ENCODE measurements at places on chromosomes 1 and 21.
A peak's percentile ranks its signal among the peaks of the same experiment; 100 is the strongest.

GRCh38 chr1:24743404-24744211 is 1.6 kb upstream of the CLIC4 start:
- no peak for DNase-seq

DNA sequence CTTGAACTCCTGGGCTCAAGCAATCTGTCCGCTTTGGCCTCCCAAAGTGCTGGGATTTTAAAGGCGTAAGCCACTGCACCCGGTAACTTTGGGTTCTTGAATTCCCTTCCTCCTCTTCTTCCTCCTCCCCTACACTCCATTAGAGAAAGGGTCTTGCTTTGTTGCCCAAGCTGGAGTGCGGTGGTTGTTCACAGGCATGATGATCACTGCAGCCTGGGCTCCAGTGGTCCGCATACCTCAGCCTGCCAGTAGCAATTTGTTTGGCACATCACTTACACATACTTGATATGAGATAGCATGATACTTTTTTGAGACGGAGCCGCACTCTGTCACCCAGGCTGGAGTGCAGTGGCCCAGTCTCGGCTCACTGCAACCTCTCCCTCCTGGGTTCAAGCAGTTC is 2.2 kb downstream of the DEGS1 start:
- no peak for DNase-seq

DNA sequence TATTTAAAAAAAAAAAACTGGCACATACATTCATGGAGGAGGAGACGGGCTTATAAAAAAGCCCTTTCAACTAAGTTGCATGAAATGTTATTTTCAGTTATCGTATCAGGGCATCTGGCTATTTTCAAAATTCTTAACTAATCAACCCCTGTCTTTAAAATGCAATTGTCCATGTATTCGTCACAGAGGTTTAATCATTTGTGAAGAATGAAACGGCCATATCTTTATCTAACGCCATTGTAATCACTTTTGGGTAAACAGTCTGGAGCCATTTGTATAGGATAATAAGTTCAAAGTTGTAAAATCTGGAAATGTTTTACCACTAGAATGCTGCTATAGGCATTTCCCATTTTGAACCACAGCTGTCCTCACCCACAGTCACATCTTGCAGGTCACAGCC is 30.4 kb downstream of the SLC30A10 start:
- no peak for DNase-seq

- DNase-seq = peak; percentile 21
Measured at GRCh38 chr1:31715087-31715872, 11.5 kb upstream of the COL16A1 start.

DNA sequence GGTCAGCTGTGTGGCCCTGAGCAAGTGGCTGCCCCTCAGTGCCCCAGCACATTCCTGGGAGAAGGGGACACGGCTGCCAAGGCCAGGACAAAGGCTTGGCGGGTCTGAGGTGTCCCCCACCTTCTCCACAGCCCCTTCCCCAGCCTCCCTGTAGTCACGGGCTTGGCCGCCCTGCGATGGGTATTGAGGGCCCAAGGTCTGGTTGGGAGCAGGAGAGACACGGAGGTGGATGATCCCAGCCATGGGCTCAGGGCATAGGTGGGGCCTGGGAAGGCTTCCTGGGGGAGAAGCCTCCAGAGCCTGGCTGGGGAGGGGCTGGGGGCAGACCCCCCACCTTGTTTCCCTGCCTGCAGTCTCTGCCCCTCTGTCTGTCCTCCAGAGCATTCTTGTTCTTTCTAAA is 27.0 kb downstream of the TTC39A start:
- no peak for DNase-seq

- no peak for DNase-seq
Measured at GRCh38 chr1:11837767-11838348, 9.7 kb downstream of the NPPA start.

DNA sequence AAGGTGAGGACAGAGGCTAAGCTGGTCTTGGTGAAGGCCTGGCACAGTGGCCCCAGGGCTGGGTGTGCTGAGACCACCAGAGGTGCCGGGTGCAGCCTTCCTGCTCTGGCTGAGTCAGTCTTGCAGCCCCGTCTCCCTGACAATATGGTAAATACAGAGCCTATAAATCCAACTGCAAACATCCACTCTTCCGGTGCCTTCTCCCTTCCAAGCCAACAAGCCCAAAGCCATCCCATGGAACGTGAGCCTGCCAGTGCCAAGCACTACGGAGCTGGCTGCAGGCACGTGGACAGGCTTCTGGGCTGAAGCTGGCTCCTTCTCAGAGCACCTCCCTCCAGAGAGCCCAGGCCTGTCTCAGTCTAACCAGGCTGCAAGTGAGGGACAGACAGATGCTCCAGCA is 70.0 kb downstream of the TRABD2B start:
- no peak for DNase-seq

- no peak for DNase-seq
Measured at GRCh38 chr1:41927118-41927517, 8.4 kb upstream of the HIVEP3 start.

- no peak for DNase-seq
Measured at GRCh38 chr1:64769482-64769881, 24.6 kb downstream of the RAVER2 start.
